ENCODE measurements at places on chromosomes 4 and X. TPM values are rescaled to one million over a fixed set of nuclear protein-coding genes. Genes with fewer than 3 reads are reported as not detected.

DNA sequence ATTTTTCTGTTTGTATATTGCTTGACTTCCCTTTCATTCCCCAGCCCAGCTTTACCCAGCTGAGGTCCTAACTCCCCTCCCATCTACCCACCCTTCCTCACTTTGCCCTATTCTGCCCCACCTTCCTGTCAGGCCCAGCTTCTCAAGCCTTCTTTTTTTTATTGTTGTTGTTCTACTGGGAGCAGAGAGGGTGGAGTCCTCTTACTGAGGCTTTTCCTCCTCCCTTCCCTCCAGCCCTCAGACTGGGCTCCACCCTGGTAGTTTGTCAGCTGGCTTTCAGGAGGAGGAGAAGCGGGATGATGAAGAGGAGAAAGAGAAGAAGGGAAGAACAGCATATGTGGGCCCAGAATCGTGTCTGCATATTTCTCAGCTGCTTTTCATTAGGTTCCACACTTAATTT lies 3.2 kb upstream of the KLF8 start:
- no peak for DNase-seq

DNA sequence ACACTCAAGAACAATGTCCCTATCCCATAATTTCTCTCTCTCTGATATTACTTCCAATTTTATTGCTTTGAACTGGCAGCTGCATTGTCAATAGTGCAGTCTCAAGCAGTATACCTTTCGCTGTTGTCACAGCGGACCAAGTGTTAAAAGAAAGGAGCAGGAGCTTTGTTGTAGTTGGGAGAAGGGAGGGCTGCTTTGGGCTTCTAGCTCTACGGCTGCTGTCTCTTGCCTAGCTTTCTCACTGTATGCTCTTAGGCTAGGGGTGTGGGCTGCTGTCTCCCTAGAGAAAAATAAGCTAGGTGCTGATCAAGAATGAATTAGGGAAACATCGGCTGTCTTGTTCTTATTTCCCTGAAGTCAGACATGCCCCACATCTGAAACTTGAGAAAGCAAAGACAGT lies 52.5 kb downstream of the TRPC5OS start:
- DNase-seq = no peak

GRCh38 chrX:107729558-107730297 lies 45.9 kb downstream of the TSC22D3 start:
- peak; percentile 72 for DNase-seq

GRCh38 chr4:76993787-76994641 lies 44.5 kb downstream of the SEPTIN11 start:
- no peak for DNase-seq

DNA sequence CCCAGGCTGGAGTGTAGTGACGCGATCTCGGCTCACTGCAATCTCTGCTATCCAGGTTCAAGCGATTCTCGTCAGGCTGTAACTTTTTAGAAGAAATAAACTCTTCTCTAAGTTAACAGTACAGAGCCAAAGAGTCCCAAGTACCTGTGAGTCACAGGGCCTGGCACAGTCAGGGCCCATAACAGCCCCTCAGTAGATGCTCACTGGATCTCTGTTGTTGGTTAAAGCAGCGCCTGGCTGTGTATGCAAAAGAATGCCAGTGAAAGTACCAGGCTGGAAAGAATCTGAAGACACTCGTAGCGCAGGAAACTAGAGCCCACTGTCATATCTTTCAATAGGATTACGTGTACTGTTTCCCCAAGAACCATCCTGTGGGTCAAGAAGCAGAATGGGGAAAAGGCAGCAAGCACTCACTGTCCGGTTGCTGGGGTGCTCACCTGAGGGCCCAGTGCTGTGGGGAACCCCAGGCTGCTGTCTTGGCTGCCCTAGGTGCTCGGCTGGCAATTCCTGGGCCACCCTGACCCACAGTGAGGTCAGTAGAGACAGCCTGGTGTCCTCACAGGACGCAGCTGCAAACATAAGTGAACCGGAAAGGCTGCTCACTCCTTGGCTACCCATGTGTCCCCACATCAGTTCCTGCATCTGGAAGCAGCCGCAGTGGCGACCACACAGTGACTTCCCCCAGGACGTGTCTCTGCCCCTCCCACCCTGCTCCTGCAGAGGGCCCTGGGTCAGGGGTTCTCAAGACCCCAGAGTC lies 3.1 kb upstream of the SLBP start:
- DNase-seq = no peak

GRCh38 chr4:38141808-38142500 lies 181.8 kb downstream of the PTTG2 start:
- DNase-seq = no peak

GRCh38 chrX:136639506-136640176 lies 8.3 kb upstream of the CD40LG start:
- no peak for DNase-seq

DNA sequence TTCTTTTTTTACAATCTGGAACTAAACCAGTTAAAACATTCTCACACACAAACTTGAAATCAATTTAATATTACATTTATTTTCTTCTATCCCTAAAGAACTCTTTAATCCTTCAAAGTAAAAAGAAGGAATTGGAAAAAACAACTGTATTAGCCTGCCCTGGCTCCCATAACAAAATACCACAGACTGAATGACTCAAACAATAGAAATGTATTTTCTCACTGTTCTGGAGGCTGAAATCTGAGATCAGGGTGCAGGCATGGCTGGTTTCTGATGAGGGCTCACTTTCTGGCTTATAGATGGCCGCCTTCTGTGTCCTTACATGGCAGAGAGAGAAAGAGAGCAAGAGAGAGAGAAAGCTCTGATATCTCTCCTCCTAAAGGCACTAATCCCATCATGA lies 149.4 kb downstream of the PDGFRA start:
- no peak for DNase-seq

DNA sequence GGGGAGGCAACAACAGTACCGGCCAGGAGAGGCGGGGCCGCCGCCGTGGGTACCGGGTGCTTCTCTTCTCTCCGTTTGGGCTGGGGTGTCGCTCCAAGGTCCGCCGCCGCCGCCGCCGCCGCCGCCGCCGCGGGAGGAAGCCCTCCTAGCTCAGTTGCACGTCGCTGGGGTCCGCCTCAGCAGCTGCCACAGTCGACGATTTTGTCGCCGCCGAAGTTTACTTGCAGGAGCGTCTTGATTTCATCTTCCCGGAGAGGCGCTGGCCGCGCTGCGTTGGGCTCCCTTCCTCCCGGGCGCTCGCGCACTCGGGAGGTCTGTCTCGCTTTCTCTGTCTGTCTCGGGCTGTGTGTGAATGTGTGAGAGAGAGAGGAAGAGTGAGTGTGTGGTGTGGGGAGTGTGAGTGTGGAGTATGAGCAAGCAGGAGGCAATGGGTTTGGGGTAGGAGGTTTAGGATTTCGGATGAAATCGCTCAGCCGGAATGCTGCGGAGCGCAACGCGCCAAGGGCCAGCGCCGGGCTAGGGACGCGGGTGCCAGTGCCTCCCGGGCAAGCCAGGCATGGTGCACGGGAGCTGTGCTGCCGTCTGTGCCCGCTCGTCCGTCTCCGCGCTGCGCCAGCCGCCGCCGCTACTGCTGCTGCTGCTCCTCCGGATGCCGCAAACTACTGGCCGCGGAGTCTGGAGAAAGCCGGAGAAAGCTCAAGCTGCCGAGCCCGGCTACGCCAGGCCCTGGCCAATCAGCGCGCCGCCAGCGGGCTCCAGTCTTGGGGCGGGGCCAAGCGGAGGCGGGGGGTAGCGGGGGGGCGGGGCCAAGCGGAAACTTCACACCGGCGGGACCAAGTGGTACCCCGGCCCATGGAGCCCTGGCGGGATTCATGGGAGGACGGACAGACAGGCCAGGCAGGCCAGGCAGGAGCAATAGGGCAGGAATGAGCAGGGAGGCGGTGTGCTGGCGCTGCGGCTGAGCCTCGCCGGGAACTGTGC lies at the start of gene PCDH19:
Gene PCDH19, minus strand, starts transcription at position 664 of the 981 bp plus-strand sequence. CDS start 1,676 bp downstream, outside the sequence.
- peak; percentile 58 for DNase-seq

GRCh38 chr4:175562111-175562510 lies 250.0 kb downstream of the GPM6A start:
- no peak for DNase-seq

- DNase-seq = no peak
Observed at GRCh38 chr4:75702919-75703411, 21.4 kb upstream of the USO1 start.

- no peak for DNase-seq
Observed at GRCh38 chr4:63764400-63764799, 644.9 kb downstream of the TECRL start.

DNA sequence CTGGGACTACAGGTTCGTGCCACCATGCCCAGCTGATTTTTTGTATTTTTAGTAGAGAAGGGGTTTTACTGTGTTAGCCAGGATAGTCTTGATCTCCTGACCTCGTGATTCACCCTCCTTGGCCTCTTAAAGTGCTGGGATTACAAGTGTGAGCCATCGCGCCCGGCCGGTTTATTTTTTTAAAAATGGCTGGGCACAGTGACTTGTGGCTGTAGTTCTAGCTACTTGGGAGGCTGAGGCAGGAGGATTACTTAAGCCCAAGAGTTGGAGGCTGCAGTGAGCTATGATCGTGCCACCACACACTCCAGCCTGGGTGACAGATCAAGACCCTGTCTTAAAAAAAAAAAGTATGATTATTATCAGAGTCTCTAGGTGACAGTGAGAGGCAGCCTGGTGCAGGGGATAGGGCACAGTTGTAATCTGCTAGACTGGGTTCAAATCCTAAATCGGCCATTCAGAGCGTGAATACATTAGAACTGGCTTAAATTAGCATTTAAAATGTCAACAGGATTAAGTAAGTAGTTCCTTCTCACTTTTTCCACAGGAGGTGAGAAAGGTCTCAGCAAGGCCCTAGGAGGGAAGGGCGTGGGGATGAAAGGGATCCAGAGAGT lies 435 bp upstream of the MGST2 start:
- DNase-seq = no peak

DNA sequence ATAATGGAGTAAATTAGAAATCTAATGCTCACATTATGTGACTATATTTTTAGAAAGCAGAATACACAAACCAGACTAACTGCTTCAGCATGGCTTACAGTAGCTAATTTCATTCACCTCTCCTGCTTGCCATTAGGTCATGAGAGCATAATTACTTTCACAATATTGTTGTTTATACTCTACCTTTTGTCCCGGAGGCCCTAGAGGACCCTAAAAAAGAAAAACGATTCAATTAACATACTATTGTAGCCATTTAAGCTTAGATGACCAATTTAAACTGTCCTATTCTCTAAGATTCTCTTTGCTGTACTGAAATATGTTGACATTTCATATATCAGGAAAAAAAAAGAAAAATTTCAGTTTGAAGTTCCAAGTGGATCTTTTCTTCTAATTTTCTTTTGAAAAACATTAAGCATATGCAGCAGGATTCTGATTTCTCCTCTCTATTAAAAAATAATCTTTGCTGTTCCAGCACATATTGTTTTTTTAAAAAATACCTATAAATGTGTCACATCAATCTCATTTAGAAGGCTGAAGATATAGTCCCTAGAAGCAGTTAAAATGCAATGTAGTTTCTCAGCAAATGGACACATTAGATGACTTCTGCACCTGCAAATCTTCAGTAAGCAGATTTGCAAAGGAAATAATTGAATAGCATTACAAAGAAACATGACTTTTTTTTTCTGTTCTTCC lies 157.7 kb upstream of the ETNPPL start:
- DNase-seq = no peak

GRCh38 chr4:2182994-2183393 lies 58.9 kb downstream of the HAUS3 start:
- no peak for DNase-seq

- no peak for DNase-seq
Observed at GRCh38 chrX:15336023-15336413, 695 bp upstream of the PIGA start.

- no peak for DNase-seq
Observed at GRCh38 chrX:78945186-78945912, at the start of gene P2RY10. P2RY10 (plus strand) TSS chrX:78945391; CDS start chrX:78960521, 15,130 bp downstream.

GRCh38 chr4:32986236-32986635 lies 2266.1 kb downstream of the PCDH7 start:
- no peak for DNase-seq

DNA sequence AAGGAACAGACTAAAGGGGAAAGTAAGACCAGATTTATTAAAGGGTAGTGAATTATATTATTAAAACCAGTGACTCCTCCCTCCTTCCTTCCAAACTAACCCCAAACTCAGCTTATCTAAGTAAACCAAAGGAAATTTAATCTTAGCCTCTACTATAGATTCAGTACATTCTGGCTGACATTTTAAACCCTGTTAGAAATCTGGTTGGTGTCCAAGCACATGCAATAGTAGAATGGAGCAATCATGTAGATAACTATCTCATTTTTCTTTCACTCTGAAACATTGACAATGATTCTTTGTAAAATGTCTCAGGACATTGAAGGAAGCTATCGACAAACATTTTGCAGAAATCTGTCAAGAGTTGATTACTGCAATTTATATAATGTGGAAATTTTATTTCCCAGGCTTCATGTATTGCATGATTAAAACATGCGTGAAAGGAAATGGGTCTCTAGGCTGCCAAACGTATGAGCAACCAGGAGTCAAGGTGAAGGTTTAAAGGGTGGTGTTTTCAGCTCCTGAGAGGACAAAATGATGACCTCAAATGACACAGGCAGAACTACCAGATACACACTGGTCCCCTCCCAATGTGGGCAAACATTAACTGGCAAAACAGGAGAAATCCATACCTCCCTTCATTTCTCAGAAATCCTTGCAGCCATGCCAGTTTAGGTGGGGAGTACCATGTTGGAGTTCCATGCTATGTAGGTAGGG lies 58.2 kb upstream of the RBM47 start:
- DNase-seq = no peak

DNA sequence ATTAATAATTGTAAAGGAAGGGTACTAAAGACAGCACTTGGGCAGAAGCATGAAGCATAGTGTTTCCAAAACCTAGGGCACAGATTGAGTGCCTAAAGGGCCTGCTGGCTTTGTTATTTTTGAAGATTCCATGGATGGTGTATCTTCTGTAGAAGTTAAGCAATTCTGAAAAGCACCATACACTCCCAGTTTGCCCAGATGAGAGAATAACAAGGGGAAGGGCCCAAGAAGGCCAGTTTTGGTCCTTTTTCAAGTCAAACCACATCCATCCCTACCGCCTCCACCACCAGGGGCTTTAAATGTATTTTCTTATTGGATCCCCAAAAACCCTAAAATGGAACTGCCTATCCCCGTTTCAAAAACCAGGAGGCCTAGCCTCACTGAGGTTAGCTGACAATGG lies 17.2 kb downstream of the SCARB2 start:
- DNase-seq = no peak

DNA sequence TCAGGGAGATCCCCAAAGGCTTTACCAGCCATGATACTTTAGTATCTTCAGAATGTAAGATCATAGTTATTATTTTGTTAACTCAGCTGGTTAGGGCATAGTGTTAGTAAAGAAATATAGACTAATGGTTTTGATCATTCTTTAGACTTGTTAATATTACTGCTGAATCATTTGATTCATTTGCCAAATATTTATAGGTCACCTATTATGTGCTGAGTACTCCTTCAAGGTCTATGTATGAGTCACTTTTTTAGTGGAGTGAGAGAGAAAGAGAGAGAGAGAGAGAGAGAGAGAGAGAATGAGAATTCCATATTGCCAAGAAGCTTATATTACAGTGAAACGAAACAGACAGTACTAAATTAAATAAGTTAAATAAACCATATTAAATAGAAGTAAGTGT lies 110.3 kb downstream of the UBE2NL start:
- DNase-seq = no peak

- peak; percentile 33 for DNase-seq
Observed at GRCh38 chrX:74924449-74925224, 615 bp downstream of the NEXMIF start.

The TMEM156 gene
- total RNA-seq = 2.3 TPM

The ENPEP gene
- total RNA-seq = 2.2 TPM

The CENPE gene
- 7.7 TPM for total RNA-seq

The SHROOM2 gene
- 0.83 TPM for total RNA-seq

The UGT2A1 gene
- total RNA-seq = not detected

The FUNDC1 gene
- total RNA-seq = 23.7 TPM

The CHRNA9 gene
- total RNA-seq = not detected

The DGAT2L6 gene
- total RNA-seq = not detected

The CT45A7 gene
- total RNA-seq = not detected

The ENOX2 gene
- total RNA-seq = 17.4 TPM

The TNIP3 gene
- 0.14 TPM for total RNA-seq

Data from heart left ventricle (tissue), 16 donors.